Fibroblast of skin of scalp (primary cell): ENCODE measurements at places on chromosomes 7 and 10.

GRCh38 chr10:110134917-110135316, 72.5 kb upstream of the MXI1 start:
- DNase-seq = no peak

DNA sequence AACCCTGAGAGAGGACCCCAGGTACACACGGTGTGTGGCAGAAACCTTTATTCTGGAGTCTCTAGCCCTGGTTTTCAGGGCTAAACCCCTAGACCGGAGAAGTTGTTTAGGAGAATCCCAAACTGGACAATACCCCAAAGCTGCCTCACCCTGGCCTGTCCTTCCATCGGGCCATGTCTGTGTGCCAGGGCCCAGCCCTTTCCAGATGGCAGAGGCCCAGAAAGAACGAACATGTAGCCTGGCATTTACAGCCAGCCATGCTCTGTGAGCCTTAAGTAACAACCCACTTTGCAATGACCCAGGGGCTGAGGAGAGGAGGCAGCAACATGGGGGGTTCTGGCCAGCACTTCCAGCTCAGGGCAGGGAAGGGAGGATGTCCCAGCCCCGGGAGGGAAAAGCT, 142.1 kb downstream of the NEURL1 start:
- DNase-seq = no peak

DNA sequence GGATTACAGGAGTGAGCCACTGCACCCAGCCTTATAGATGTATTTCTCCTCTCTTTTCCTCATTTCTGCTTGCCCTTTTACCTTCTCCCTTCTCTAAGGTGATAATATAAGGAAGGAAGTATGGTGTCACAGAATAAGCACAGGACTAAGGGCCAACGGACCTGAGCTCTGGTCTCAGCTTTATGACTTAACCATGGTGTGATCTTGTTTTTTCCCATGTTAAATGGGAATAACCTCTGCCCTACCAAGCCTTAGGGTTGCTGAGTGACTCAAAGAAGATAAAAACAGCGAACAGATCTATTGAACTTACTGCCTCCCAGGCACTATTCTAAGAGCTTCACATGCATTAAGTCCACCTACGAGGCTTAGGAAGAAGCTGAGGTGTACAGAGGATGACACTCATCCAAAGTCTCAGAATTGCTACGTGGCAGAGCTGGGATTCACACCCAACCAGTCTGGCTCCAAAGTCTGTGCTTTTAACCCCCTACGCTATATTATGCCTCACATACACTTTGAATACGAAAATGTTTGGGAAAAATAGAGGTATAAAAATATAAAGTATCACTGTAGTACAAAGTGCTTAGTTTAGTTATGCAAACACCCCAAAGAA, 5.6 kb downstream of the UROS start:
- DNase-seq = no peak

DNA sequence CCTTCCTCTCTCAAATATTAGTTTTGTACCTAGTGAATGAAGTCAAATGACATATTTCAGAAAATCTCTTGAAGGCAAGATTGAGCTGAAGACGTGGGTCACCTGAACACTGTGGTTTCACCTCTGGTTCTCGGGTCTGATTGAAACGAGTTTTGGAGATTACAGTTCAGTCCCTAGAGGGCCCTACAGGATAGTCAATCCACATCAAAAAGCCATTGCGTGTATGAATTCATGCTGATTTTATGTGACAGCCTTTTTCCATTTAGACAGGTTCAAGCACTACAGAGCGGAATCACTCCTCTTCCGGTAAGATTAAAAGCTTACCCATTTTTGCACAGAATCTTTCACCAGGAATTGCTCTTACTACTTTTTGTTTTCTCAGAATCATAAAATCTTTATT, 62.2 kb downstream of the VIM start:
- no peak for DNase-seq

DNA sequence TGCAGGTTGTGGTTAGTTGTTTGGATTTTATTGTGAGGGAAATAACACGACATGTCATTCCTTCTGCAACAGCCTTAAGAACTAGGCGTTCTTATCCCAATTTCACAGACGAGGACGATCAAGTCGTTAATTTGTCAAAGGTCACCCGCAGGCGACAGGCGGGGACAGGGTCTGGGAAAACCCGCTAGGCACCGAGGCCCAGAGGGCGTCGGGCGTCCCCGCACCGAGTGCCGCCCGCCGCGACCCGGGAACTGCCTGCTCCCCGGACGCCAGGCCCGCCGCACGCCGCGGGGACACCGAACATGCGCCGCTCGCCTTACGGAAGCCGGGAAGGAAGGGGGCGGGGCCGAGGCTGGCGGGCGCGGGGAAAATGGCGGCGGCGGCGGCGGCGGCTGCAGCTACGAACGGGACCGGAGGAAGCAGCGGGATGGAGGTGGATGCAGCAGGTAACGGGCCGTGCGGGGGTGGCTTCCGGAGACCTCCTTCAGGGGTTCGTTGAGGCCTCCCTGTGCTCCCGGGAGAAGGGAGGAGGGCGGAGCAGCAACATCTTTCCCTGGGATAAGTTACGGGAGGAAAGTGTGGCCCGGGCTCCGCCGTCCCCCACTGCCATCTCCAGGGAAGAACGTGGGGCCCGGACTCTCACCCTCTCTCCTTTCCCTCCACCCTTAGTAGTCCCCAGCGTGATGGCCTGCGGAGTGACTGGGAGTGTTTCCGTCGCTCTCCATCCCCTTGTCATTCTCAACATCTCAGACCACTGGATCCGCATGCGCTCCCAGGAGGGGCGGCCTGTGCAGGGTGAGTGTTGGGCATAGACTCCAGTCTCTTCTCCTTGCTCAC, at the start of gene COPS6:
Gene COPS6 (plus strand): TSS at position 349 of the 837 bp plus-strand sequence. CDS start 22 bp downstream, at position 371.
- peak; percentile 85 for DNase-seq

DNA sequence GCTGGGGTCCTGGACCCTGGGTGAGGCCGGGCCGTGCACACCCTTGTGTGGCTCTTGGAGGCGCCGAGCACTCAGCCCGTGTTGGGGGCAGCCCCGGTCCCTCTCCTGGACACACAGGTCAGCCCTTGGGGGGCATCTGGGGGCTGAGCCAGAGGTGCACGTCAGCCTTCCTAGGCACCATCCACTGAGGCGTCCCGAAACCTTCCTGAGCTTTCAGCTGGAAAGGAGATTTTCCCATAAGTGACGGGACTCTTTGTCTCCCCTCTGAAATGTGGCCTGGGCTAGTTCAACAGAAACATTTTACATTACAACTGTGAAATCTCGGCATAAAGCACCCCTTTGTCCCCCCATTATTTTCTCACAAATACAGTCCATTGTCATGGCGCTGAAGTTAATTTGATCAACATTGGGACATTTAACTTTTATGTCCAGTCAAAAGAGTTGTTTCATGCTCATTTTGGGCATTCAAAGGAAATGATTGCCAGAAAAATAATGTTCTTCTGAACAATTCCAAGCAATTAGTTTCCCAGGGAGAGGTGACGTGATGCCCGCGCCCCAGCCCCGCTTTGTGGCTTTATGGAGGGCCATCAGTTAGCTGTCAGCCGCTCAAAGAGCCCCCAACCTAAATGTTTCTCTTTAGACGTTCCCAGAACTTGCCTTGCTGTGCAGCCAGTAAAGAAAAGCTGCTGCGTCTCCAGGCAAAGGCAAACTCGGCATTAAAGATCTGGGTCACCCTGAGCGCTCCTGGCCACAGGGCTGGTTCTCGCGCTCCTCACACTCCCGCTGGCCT, 70.8 kb downstream of the NKX6-2 start:
- no peak for DNase-seq

GRCh38 chr7:54663186-54663585, 95.8 kb downstream of the SEC61G start:
- DNase-seq = no peak

GRCh38 chr10:75070476-75070875, 41.0 kb upstream of the SAMD8 start:
- DNase-seq = no peak

GRCh38 chr7:68823996-68824780, 774.1 kb upstream of the AUTS2 start:
- no peak for DNase-seq

- DNase-seq = no peak
These were observed 169.3 kb upstream of the NPSR1 start for GRCh38 chr7:34488766-34489165.

DNA sequence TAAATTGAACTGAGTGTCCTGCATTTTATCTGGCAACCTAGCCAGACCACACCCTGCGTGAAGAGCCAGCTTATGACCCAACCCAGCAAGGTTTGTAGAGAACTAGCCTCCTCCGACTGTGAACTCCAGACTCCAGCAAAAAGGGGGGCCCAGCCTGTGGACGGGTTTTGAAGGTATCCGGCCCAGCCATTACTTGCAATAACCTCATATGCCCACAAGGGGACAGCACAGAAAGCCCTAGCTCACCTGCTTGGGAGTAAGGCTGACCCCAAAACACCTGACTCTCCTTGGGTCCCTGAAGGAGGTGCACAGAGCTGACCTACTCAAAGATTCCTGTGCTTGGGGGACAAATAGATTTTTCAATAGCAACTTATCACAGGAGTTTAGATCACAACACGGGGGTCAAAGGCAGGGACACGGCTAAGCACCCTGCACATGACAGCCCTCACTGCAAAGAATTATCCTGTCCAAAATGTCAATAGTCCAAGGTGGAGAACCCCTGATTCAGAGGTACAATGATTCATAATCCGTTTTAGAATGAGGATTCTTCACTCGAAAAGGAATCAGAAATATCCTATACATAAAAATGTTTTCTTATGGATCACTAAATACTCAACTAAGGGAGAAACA, 4.6 kb downstream of the TRPV6 start:
- peak; percentile 11 for DNase-seq

DNA sequence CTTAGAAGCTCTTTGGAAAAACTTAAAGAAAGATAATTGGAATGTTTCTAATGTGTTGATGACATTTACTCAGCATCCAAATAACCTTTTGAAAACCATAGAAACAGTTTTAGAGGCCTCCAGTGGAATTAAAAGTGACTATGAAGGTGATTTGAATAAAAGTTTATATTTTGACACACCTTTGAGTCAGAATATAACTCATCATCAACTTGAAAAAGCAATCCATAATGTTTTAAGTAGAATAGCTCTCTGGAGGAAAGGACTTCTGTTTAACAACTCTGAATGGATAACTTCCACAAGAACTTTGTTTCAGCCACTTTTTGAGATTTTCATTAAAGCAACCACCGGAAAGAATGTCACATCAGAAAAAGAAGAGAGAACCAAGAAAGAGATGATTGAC, 108.2 kb downstream of the ABCA13 start:
- DNase-seq = no peak

- no peak for DNase-seq
These were observed 164.7 kb downstream of the GNAT3 start for GRCh38 chr7:80347173-80347572.

- DNase-seq = no peak
These were observed 7.8 kb upstream of the PTPN12 start for GRCh38 chr7:77529279-77529678.

- DNase-seq = no peak
These were observed 105.5 kb downstream of the SEMA3D start for GRCh38 chr7:85081392-85081791.

DNA sequence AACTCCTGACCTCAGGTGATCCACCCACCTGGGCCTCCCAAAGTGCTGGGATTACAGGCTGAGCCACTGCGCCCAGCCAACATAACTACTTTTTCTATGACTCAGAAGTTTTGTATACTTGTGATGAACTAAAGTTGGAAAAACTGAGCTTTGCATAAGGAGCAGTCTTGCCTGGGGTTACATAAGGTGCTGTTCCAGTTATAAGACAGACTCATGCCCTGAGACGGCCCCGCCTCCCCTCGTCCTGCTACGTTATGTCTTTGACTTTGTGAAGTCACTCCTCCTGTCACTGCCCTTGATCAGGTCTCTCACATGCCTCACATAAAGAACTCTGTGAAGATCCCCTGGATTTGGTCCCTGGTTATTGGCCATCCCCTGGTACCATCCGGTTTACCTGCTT, 40.4 kb upstream of the OPN4 start:
- no peak for DNase-seq

GRCh38 chr7:140349144-140349771, 49.1 kb downstream of the SLC37A3 start:
- DNase-seq = peak; percentile 72

GRCh38 chr7:129843365-129843898, 109.3 kb downstream of the UBE2H start:
- DNase-seq = no peak

DNA sequence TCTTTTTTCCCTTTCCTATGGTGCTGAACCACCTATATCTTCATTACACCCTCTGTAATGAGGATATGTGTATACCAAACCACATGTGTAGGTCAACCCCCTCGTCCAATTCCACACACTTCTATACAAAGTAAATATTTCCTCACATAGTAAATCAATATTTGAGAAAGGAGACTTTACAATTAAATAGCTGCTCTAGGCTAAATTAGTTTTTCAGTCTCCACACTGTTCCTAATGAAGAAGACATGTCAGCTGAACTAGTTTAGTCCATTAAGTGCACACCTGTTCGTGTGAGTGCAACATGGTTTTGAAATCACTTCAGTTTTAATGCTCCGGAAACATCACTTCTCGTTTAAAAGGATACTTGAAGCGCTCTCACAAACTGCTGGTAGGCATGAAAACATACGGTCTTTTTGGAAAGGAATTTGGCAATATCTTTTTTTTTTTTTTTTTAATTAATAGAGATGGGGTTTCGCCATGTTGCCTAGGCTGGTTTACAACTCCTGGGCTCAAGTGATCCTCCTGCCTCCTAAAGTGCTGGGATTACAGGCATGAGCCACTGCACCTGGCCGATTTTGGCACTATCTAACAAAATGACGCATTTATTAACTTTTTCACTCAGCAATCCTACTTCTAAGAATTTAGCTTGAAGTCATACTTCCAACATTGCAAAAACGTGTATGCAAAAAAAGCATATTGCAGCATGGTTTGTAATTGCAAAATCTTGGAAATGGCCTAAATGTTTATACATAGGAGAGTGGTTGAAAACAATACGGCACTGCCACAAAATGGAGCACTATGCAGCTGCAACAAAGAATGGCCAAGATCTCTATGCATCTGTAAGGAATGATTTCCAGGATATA, 2.1 kb upstream of the XRCC2 start:
- DNase-seq = no peak

DNA sequence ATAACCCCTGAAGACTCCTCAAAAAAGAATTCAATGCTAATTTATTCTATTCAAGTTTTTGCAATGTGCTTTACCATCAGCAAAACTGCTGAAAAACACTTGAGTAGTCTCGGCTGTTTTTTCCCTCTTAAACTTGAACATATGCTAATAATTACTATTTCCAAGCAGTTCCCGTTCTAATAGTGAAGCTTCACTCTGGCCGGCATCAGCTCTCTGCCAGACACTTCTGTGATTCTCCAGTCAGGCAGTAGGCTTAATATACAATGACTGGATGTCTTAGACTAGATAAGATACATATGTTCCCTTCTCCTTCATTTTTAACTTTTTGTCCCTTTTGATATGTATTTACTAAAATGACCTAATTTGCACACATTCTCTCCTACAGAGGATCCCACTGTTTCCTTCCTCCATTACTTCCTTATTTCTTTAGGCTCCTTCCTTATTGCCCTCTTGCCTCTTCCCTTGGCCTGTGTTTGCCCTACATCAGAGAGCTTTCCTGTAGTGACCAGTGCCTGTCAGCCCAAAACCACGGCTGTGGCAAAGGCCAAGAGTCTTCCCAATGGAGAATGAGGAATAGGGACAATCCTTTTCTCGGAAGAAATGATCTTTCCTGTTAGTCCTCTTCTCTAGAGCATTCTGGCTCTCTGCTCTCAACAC, 23.5 kb downstream of the HEPACAM2 start:
- no peak for DNase-seq
